ENCODE measurements at places on chromosomes 16 and 17.
A peak's percentile ranks its signal among the peaks of the same experiment; 100 is the strongest.

DNA sequence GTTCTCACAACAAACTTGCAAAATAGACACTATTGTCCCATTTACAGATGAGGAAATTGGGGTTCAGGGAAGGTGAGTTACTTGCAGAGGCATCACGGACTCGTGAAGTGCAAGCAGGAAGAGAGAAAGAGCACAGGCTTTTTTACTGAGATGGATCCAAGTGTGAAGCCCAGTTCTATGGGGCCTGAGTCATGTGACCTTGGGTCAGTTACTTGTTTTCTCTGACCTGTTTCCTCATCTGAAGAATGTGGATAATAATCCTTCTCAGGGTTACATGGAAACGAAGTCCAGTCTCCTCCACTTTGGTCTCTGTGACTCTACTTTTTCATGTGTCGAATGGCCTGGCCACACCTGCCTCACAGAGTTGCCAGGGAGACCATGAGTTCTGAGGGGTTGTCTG lies 134.4 kb downstream of the SPACA3 start:
- DNase-seq = no peak

- peak; percentile 16 for DNase-seq
Observed at GRCh38 chr17:27631411-27631760, 398 bp downstream of the LGALS9 start.

DNA sequence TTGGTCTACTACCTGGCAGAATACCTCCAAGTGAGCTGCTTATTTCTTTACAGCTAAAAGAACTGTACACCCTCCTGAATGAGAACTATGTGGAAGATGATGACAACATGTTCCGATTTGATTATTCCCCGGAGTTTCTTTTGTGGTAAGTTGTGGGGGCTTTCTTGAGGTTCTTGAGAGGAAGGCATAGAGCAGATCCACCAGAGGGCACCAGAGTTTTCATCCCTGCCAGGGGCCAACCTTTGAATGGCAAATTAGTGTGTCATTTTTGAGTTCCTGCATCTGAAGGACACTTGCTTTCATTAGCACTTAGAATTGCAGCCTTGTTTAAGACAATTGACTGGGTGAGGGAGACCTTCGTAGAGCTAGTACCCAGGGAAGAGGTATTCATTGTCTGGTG lies 35.0 kb downstream of the NMT1 start:
- no peak for DNase-seq

GRCh38 chr16:27917949-27918348 lies 145.6 kb downstream of the GSG1L start:
- DNase-seq = no peak
